CD4-positive, alpha-beta T cell treated with Interleukin-15 for 4 hours (primary cell): ENCODE measurements at places on chromosomes 12 and 14.
A peak's percentile ranks its signal among the peaks of the same experiment; 100 is the strongest.

GRCh38 chr12:62694632-62695031, 228.0 kb downstream of the MON2 start:
- no peak for DNase-seq

DNA sequence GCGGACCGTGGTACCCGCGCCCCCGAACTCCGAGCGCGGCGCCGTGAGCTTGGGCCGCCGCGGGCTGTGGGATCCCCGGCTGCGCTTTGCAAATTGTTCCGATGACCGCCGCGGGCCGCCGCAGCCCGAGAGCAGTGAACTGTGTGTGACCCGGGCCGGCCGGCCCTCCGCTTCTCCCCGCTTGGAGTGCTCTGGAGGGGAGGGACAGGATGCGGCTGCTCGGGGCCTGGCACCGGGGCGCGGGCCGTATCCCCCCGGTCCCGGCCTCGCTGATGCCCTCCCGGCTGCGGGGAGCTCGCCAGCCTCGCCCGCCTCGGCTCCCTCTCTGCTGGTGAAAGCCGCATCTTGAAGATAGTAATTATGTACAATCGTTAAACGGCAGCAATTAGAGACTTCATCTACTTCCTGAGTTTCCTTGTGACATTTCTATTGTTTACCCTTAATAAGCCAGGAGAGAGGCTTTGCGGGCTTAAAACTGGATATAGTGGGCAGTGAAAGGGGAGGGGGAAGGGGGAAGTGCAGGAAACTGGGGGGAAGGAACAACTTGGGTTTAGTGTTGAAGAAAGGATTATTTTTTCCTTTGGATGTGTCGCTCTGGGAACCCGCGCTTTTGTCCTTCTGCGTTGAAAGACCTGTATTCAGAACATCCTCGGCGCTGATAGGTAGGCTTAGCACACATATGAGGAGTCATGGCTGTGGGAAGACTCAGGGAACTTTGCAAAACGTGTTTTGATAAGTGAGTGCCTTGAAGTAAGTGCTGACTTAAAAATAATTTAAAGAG, 1.2 kb downstream of the PELI2 start:
- no peak for DNase-seq

GRCh38 chr14:99728981-99729451, 44.9 kb downstream of the CYP46A1 start:
- no peak for DNase-seq

- no peak for DNase-seq
Observed at GRCh38 chr12:51924551-51925319, 17.4 kb downstream of the ACVRL1 start.

DNA sequence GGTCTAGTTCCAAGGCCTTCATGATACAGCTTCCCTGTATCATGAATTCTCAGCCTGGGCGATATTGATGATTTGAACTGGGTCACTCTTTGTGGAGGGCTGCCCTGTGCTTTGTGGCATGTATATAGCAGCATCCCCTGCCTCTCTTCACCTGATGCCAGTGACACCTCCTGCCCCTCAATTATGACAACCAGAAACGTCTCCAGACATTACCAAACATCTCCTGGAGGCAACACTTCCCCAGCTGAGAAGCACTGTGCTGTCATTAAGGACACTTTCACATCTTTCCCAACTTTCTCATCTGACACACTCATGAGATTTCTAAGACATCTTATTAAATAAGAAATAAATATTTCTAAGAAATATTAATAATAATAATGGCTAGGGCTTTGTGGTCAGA, 315.3 kb downstream of the BCL11B start:
- no peak for DNase-seq

GRCh38 chr14:99854831-99855230, 61.6 kb downstream of the EML1 start:
- DNase-seq = no peak

DNA sequence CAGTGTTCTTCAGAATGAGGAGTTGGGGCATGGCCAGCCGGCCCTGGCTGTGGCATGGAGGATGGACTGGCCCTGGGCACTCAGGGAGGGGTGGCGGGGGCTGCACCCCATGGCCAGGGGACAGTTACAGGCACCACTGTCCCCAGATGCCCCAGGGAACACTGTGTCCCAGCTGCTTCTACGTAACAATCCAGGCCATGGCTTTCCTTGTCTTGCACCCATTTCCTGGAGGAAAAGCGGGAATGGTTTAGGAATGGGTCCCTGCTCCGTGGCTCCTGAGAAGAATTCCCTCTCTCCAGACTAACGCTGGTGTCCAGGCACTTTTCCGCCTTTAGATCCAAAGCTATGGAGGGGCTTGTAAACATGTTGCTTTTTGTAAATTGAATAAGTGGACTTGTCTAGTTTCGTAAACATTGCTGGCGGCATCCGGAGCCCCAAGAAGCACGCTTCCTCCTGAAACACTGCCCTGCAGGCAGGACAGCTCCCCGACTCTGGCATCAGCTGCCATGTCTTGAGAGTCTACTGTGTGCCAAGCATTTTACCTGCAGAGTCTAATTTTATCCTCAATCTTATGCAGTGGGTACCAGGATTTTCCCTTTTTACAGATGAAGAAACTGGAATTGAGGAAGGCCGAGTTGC, 238.3 kb downstream of the SLC41A2 start:
- no peak for DNase-seq

DNA sequence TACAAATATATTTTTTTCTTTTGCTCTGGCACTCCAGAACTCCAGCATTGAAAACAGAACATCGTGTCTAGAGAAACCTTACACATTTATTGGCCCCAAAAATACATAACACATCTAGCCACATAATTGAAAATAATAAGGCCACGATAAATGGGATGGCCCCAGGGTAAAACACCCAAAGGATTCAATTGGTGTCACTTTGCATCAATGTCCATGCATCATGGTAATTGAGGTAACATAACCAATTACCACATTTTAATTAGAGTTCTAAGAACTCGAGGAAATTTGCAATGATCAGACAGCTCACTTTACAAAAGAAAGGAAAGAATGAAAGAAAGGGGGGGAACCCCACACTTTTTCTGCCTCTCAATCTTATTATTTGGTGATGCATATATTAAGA, 151.8 kb upstream of the NPAS3 start:
- no peak for DNase-seq

- DNase-seq = no peak
Observed at GRCh38 chr12:67773896-67774295, 125.4 kb downstream of the DYRK2 start.

DNA sequence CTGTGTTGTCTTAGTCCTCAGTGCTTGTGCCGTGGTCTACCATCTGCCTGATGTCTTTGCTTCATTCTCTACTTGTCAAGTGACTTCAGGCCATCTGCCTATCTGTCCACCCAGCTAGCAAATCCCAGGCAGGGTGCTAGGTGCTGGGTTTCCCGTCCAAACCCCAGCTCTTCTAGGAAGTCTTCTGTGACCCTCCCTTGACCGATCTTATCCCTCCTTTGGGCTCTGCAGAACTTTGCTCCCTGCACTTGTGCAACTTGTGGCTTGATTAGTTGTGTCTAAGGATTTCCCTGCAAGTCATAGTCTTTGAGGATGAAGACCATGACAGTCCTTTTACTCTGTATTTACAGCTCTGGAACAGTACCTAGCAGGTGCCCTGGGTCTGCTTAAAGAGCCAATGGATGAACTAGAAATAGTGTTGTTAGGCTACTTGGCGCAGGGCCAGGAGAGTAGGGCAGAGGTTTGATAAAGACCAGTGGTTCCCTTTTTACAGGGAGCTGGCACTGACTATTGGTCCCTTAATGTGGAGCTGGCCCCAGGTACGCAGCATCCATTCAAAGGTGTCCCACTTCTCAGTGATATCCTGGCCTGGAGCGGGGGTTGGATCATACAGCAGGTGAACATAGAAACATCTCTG, 60.1 kb downstream of the ADCK1 start:
- no peak for DNase-seq

DNA sequence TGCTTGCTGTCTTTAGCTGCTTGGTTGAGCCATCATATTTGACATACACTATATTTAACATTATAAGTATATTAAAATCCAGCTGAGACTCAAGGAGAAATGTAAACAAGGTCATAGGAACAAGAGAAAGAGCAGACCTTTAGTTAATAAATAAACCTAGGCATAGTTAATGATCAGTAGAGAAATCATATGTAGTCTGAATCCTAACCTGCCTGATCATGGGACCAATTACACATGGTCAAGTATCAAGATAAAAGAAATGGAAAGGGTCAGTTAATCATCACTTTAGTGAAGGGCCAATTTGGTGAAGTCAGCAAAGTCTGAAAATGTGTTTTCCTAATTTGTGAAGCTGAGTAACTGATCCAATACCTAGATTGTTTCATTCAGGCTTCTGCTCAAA, 7.5 kb downstream of the RNF212B start:
- DNase-seq = no peak

DNA sequence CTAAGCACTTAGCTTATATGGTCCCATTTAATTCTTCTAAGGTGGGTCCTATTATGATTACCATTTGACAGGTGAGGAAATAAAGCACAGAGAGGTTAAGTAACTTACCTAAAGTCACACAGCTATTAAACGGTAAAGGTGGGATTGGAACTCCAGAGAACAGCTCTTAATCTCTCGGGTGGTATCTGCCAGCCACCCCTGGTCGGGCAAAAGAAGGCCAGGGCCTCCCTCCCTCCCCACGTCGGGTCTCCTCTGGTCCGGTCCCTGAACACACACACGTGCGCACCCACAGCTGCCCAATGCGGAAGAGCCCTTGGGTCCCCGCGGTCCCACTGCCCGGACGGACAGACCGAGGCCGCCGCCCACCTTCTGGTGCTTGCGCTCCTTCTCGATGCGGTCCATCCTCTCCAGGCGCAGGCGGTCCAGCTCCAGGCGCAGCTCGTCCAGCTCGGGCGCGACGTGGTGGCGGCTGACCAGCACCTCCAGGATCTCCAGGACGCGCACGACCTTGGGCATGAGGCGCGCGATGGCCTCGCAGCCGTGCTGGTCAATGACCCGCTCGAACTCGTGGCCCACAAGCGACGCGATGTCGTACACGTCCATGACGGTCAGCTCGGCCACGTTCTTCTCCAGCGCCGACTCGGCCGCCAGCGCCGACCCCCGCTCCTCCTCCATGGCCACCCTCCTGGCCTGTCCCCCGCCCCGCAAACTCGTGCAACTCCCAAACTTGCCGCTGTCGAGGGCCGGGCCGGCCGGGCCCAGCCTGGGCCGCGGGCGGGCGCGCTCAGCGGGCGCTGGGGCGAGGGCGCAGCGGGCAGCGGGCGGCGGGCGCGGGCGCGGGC, 490 bp downstream of the RILPL1 start:
- DNase-seq = no peak

GRCh38 chr12:92570056-92570753, 132.6 kb upstream of the PLEKHG7 start:
- DNase-seq = peak; percentile 70

DNA sequence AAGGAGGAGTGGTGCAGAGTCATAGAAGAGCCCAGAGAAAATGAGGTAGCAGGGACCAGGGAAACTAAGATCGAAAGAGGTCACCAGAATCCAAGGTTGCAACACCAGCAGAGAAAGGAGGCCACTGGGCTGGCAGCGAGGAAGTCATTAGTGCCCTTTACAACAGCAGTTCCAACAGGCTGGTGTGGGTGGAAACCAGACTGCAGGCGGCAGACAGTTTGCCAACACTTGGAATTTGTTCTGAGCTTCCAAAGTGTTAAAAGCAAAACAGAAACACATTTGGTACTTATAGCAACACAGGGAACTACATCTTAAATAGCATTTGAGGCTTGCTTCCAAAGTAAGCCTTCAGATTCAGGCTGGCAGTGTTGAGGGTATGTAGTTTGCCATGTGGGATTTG, 95.2 kb upstream of the PWP1 start:
- DNase-seq = no peak

DNA sequence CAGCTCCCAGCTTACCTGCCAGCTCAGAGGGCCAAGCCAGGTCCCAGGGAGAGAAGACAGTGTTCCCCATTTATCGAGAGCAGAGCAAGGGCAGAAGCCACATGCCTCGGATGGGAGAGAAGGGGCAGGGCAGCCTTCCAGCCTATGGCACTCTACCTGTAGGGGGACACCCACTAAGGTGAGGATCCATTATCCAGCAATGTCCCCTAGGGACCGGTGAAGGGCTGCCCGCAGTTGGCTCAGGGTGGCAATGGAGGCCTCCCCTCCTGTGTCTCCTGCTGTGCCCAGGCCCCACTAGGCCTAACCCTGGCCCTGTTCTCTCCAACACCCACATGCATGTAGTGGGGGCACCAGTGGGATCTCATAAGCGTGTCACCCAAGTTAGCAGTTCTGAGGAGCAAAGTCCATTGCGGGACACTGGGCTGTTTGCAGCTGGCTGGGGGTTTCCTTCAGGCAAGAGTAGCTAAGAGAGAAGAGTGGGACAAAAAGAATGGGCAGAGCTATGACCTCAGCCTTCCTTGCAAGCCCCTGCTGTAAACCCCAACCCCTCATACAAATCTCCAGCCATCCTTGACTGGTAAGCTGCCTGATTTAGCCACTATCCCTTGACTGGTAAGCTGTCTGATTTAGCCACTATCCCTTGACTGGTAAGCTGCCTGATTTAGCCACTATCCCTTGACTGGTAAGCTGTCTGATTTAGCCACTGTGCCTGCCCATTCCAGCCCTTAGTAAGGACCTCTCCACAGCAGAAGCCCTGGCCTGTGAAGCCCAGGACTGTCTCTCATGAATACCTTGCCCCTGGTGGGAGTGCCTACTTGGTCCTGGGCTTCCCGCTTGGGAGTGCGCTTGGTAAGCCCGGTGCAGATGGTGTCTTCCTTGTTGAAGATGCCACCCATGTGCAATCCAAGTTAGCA, 5.2 kb upstream of the ASB2 start:
- DNase-seq = no peak

- DNase-seq = no peak
Observed at GRCh38 chr12:89874146-89874545, 165.5 kb upstream of the ATP2B1 start.

GRCh38 chr12:123131879-123132402, 18.9 kb downstream of the PITPNM2 start:
- peak; percentile 35 for DNase-seq

- no peak for DNase-seq
Observed at GRCh38 chr14:35400648-35401421, 3.7 kb downstream of the NFKBIA start.

DNA sequence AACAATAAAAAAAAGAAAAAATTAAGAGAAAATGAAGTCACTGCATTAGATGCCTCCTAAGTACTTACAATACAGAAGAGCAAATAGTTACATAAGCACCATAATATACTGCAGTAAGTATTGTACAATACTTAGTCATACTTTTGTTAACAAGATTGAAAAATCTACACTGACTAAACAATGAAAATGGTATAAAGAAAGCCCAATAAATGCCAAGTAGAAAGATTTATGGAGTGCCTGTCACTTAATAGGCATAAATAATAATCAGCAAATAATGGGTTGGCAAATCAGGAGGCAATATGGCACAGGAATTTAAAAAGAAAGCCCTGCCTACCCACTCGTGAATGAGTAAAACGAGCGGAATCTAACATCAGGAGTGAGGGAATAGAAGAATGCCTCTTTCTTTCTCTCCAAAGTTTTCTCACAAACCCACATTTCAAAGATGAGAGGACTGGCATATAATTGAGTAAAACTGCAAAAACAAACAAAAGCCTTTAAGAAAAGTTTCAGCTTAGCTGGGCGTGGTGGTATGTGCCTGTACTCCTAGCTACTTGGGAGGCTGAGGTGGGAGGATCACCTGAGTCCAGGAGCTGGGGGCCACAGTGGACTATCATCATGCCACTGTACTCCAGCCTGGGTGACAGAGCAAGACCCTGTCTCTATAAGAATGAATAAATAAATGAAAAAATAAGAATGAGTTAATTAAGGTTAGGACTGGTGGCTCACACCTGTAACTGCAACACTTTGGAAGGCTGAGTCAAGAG, 36.1 kb downstream of the CRY1 start:
- no peak for DNase-seq

GRCh38 chr12:7833831-7834230, 38.9 kb downstream of the SLC2A14 start:
- no peak for DNase-seq
